ENCODE measurements at places on chromosomes 16 and 17.

DNA sequence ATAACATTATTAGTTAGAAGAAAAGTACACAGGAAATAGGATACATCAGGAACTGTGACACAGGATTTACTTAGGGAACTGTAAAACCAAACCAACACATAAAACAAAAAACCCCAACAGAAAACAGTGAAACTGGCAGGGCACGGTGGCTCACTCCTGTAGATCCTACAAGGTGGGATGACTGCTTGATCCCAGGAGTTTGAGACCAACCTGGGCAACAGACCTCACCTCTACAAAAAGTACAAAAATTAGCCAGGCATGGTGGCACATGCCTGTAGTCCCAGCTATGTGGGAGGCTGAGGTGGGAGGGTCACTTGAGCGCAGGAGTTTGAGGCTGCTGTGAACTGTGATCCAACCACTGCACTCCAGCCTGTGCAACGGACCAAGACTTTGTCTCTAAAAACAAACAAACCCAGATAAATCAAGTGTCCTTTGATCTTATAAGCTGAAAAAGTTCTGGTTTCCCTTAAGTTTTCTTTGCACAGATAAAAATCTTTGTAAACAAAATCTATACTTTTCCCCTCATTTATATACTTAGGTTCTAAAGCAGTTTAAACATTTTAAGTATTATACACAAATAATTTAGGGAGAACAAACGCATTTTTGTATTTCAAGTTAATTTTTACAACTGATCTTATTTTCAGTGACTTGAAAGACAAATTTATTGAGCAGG lies 111.5 kb upstream of the TOB1 start:
- no peak for DNase-seq

DNA sequence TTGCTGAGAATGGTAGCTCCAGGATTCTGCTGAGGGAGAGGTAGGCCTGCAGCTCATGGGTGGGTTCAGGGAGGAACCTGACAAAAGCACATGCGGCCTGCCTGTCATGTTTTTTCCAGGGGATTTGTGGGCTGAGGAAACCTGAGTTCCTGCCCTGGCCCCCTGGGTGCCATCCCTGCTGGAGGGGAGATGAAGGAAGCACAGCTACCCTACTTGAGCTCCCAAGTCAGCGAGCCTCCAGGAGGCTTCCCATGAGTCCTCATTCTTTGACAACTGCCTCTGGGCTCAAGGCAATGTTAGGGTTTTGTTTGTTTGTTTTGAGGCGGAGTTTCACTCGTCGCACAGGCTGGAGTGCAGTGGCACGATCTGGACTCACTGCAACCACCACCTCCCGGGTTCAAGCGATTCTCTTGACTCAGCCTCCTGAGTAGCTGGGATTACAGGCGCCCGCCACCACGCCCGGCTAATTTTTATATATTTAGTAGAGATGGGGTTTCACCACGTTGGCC lies 12.1 kb upstream of the FLYWCH1 start:
- DNase-seq = no peak

- no peak for DNase-seq
These were observed 15.5 kb downstream of the TK2 start for GRCh38 chr16:66534376-66534799.

- DNase-seq = no peak
These were observed 723 bp downstream of the TMEM186 start for GRCh38 chr16:8796469-8797363.

DNA sequence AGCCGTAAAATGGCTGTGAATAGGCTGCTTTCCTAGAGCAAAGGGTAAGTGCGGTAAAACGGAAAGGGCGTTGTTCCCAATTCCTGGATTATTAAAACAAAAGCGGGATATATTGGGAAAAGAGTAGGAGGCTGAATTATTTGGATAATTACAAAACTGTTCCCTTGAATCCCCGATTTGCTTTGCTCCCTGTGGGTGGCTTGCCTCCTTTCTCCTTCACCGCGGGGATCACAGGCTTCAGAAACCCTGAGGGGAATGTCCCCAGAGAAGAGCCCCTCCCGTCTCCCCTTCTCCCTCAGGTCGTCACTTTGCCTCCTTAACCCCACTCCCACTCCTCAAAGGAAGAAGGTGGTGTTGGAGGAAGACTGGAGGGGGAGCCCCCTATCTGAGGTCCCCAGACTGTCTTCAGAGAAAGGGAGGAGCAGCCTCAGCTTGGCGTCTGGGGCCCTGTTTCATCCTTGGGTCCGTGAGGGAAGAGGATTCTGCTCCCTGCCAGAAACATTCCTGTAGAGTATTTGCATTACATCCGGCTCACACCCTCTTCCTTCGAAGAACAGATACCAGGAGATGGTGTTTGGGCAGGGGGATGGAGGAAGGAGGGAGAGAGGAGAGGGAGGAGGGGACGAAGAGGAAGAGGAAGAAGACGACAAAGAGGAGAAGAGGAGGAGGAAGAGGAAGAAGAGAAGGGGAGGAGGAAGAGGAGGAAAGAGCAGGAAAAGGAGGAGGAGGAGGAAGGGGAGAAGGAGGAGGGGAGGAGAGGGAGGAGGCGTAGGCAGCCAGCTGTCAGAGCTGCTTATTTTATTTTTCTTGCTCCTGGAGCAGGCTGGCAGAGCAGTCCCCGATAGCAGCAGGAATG lies 31.8 kb downstream of the MRM1 start:
- no peak for DNase-seq

DNA sequence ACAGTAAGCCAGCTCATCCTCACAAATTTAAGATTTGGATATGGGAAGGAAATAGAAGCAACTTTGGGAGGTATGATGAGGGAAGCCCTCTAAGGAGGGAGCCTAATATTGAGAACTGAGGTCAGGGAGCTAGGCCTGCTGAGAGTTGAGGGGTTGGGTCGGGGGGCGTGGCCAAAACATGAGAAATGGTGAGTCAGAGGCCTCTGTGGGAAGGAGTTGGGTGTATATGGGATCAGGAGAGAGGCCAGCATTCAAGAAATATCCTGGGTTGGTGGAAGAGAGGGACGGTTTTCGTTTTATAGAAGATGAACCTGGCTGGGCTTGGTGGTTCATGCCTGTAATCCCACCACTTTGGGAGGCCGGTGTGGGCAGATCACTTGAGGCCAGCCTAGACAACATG lies 48.4 kb downstream of the CLEC16A start:
- no peak for DNase-seq

GRCh38 chr16:3670711-3671110 lies 16.2 kb downstream of the DNASE1 start:
- DNase-seq = no peak

DNA sequence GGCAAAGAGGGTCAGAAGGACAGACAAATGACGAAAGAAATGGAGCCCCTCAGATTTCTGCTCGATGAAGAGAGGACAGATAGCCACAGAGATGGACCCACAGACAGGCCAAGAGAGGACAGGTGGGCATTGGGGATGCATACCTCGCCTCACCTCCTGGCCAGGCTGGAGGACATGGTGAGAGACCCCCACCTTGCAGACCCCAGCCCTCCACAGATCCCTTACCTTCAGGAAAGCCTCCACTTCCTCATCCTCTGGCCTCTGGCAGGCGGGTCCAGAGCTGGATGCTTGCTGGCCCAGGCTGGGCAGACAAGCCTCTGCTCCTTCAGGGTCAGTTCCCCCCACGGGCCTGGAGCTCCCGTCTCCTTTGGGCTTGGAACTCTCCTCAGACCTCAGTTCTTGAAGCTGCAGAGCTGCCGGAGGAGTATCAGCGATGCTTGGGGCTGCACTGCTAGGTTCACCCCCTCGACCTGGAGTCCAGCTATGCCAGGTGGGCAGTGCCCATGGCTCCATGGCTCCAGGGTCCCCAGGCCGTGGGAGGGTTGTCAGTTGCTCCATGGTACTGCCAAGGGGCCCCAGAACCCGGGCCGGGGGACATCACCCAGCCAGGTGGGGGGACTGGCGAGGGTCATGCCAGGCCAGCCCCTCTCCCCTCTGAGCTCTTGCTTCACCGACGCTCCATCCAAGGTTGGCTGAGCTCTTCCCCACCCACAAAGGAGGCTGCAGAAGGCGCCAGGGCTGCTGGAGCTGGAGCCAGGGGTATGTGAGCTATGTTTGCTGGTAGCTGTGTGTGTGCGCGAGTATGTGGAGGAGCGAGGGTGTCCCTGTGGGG lies 1.0 kb downstream of the TSPOAP1 start:
- DNase-seq = no peak

DNA sequence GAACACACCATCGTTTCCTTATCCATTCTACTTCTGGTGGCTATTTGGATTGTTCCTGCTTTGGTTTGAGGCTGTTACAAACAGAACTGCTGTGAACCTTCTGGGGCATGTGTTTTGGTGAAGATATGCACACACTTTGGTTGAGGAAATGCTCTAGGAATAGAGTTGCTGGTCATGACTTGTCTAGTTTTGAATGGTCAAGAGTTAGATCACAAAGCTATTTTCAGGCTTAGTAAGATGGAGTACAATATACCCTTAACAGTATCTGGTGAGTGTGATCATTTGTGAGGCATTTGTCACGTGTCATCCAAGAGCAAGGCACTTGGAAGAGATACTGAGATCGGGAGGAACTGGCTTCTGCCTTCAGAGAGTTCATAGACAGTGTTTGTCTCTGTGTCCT lies 47.0 kb upstream of the CACNG5 start:
- no peak for DNase-seq

- no peak for DNase-seq
These were observed 17.3 kb downstream of the BANP start for GRCh38 chr16:87968541-87968940.

DNA sequence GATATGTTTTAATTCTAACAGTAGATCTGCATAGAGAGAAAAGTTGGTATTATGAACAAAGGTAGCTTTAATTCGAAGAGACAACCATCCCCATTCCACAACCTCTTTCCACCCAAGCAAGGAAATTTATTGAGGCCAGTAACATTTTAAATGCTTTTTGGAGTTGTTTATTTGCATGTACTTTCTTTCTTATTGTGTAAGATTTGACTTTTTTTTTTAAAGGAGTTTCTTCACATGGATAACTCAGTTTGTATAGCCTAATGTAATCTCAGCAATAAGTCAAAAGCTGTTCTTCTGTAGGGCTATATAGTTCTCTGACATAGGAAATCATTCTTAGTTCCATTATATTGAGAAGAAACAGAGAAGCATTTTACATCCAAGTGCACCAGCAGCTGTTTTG lies 163.3 kb downstream of the PRKCA start:
- no peak for DNase-seq

- DNase-seq = no peak
These were observed 1.1 kb upstream of the YBX2 start for GRCh38 chr17:7295230-7296180.

DNA sequence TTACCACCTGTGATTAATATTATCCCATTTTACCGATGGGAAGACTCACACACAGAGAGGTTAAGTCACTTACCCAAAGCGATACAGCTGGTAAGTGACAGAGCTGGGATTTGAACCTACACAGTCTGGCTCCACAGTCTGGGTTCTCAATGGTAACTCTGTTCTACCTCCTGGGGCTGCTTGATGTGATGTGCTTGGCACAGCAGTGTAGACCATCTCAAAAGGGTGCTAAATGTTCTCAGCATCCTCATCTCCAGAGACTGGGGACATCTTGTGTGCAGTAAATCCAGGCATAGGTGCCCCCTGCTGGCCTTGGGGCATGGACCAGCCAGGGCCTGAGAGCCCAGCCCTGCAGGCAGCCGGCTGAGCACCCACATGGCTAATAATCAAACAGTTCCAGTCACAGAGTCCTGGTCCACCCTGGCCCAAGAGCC lies 15.4 kb upstream of the KATNB1 start:
- peak; percentile 23 for DNase-seq

- DNase-seq = no peak
These were observed 25.8 kb downstream of the SRCIN1 start for GRCh38 chr17:38579934-38580333.

GRCh38 chr16:68386628-68387027 lies 61.7 kb downstream of the SMPD3 start:
- no peak for DNase-seq

DNA sequence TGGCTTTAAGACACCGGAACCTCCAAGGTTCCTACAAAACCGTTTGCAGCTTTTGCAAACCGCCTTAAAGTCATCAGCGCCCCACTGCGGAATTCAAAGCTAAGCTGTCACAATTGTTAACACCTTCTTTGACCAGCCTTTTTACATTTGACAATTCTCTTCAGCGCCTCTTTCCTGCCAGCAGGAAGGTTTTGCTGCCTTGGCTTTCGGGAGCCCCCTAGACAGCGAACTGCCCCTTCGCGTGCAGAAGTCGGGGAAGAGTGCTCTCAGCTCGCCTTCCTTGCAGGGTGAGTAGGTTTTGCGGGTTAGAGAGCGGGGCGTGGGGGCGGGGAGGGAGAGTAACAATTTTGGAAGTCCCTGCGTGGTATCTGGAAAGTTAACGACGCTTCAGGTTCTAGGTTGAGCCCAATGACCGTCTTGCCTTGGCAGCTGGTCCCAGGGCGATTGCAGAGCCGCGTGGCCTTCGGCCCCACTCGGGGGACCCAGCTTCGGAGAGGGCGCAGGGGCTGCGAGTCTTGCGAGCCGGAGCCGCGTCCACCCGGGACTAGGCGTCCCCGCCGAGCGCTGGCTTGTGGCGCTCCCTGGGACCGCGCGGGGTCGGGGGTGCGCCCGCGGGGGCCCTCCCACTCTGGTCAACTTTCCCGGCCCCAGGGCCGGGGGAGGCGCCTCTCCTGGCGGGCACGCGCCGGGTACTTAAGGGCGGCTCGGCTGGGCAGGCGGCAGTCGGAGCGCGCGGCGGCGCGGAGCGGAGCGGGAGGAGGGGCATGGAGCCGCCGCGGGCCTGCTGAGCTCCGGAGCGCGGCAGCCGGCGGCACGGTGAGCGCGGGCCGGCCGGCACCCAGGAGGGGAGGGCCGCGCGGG lies at the start of gene HAS3:
HAS3 (plus strand) TSS at position 153 of the 861 bp plus-strand sequence. CDS start 3,743 bp downstream, outside the sequence.
- DNase-seq = no peak

DNA sequence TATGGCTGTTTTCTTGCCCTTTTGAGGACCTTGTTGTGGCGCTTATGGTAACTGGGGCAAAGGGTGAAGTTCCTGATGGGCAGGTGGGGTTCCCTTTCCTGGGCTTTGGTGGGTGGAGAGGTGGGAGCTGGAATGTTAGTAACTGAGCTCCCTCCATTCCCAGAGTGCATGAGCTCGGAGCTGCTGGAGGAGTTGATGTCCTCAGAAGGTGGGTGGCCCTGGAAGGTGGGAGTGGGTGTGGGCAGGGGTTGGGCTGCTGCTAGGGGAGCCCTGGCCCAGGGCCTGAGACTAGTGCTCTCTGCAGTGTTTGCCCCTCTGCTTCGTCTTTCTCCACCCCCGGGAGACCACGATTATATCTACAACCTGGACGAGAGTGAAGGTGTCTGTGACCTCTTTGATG lies 1.2 kb upstream of the ELMO3 start:
- no peak for DNase-seq

DNA sequence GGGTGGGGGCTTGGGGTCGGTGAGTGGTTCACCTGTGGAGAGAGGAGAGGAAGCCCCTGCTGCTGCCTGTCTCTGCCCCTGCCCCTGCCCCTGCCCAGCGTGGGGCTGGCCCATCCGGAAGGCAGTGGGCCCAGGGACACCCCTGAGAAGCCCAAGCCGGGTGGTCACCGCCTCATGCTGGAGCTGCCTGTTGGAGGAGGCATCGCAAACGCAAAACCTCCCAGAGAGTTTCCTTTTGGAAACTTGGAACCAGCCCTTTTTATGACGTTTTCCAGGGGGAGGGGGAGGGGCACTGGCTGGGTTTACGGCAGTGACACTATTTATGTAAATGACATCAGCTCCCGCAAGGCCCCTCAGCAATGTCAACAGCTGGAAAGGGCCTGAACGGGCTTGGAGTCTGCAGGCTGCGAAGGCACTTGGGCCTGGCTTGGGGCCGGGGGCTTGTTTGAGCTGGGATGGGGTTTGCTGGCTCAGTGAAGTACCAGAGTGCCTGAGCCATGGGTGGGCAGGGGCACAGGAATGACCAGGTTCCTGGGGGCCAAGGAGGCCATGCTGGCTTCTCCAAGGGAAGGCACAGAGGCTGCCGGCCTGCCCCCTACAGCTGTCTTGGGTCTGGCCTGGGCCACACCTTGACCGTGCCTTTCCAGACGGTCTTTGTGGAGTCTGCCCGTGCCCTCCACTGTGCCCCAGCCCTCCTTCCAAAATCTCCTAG lies 219.5 kb downstream of the NTN1 start:
- DNase-seq = no peak

Measured in activated CD4-positive, alpha-beta T cell treated with anti-CD3 and anti-CD28 coated beads for 24 hours (primary cell).